Iris pigment epithelial cell (primary cell): ENCODE measurements at places on chromosomes 7 and 10.

- peak; percentile 52 for DNase-seq
These were observed 642.1 kb downstream of the PARD3 start for GRCh38 chr10:34172936-34173533.

GRCh38 chr7:18064242-18064838 is 36.7 kb upstream of the PRPS1L1 start:
- DNase-seq = no peak

DNA sequence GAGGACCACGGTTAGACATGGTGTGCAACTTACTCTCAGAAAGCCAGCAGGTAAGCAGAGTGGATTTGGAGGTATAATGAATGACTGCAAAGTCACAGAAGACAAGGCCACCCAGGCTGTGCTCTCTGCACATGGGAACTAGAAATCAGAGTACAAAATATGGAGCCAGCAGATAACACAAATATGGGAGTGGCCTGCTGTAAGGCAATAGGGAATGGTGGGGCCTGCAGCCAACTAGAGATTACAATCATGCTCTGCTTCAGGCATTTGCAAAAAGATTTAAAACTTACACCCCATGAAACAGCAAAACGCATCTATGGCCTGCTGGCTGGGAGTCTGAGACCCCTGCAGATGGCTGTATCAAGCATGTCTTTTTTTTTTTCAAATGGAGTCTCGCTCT is 47.0 kb downstream of the RGS10 start:
- DNase-seq = no peak

- peak; percentile 94 for DNase-seq
These were observed 44.8 kb upstream of the FAM133B start for GRCh38 chr7:92634924-92635519.

DNA sequence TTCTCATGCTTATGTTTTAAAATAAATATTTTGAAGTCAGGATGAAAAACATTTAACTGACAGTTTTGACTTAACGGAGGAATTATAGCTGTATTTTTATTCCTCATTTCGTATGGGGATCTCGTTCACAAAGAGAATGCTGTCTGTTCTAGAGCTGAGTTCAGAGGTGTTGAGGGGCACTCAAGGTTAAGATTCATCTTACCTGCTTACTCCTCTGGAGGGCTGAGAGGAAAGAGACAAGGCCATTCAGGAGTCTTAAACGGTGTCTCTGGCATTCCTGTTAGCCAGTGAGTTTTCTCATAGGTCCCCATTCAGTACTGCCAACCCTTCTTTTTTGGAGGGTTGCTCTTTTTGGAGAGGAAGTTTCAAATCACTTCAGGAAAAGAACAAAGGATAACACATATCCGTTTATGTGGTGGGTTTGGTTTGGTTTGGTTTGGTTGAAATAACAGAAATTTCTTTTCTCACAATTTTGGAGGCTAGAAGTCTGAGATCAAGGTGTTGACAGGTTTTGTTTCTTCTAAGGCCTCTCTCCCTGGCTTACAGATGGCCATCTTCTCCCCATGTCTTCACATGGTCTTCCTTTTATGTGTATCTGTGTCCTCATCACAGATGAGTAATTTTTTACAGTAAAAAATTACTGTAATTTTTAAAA is 23.1 kb downstream of the CALHM2 start:
- no peak for DNase-seq

DNA sequence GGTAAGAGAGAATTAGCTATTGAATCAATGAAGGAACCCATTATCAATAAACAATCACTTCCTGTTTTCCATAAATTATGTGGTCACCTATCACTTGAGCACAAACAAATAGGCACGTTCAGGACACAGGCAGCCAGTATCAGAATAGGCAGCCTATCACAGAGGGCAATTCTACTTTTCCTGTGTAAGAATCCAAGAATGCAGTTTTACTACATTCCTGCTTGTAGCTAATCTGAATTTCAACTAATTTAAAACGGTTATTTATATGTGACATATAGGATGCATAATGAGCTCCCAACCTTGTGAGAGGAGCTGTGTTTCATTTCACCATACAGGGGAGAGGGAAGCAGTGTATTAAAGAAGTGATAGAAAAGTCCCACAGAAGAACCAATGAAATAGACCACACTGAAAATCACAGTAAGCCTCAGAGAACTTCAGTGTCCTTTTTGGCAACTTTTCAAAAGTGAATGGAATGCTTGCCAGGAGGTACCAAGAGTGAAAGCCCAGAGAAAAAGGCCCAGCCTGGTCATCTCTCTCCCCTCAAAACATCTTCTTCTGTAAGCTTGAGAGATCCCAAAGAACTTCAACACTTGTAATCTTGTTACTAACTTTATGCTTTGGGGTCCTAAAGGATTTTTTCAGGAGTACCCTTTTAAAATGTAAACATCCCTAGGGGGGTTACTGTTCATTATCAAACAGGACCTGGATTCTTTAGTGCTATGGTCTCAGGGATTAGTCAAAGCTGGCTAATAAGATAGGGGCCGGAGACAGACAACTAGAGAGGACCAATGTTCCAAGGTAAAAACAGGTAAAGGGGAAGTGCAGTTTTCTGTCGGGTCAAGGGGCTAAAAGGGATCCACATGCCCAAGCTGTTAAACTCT is 1.3 kb downstream of the IMMP2L start:
- DNase-seq = peak; percentile 77

DNA sequence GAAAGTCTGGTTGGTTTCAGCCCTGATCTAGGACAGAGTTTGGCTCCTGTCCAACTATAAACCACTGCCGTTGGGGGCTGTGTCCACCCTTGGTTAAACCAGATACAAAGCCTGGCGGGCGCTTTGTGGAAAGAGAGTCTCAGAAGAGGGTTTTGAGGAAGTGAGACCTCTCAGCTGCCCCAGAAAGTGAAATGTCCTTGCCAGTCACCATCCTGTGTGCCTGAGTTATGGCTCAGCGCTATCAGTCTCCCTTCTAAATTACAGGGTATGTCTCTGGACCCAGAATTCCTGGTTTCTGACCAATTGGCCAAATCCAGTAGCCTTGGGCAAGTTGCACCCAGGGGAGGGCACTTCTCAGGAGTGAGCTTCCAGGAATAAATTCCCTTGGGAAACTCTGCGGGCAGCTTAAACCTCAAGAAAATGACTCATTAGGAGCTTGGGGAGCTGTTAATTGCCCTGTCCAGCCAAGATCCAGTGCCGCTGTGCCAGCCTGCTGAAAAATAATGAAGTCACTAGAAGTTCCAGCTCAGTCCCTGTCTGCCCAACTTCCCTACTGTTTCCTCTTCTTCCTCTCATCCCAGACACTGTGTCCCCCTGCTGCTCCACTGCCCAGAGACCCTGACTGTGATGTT is 66.7 kb upstream of the PDZD8 start:
- no peak for DNase-seq

DNA sequence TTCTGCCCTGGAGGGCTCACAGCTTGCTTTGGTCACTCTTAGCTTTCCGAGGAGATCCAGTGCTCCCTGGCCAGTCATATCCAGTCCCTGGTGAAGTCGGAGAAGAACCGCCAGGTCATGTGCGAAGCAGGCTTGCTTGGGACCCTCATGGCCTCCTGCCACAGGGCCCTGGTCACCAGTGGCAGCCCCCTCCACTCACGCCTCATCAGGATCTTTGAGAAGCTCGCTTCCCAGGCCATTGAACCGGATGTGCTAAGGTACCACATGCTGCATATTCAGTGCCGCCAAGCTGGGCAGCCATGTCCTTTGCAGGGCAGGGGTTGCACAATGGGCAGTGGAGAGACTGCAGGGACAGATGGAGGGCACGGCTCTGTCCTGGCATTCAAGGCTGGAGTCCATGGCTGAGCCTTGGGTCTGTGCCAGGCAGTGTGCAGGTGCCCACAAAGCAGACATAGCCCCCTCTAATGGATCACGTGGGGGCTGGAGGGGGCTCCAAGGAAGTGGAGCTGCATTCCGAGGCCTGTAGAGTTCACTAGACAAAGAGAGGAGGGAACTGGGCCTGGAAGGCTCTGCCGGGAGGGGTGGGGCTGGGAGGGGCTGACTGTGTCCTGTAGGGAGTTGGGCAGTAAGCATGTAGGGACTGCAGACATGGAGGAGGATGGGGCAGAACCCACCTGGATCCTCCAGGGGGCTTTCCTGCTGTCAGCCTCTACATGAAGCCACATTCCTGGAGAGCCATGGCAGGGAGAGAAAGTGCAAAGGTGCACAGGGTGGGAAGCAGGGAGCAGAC is 89.9 kb downstream of the WDFY4 start:
- no peak for DNase-seq

- DNase-seq = no peak
These were observed 304.9 kb downstream of the PHTF2 start for GRCh38 chr7:78103475-78103874.

GRCh38 chr7:1864161-1864940 is 194.3 kb downstream of the ELFN1 start:
- DNase-seq = no peak

GRCh38 chr10:27359792-27360355 is 119.3 kb upstream of the ACBD5 start:
- no peak for DNase-seq

- no peak for DNase-seq
These were observed 1035.5 kb downstream of the LRMDA start for GRCh38 chr10:76466836-76467503.

- DNase-seq = no peak
These were observed 29.4 kb downstream of the OR9A2 start for GRCh38 chr7:142997456-142997989.

DNA sequence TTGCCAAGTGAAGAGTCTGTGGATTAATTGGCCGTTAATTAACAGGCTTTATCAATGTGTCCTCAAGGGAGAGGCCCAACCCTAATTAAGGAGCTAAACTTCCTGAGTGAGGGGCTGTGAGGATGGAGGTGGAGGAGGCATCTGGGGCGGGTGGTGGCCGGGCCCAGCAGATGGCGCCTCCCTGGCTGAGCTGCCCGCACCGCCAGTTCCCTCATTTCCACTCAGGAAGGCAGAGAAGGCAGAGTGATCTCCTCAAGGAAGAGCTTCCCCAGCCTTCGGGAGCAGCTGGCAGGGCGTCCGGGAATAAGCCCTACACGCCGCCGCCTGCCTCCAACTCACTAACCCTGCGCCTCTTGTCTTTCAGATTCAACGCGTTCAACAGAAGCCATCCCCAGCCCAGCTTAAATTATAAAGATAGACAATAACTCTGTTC is 112.2 kb downstream of the CYTH3 start:
- DNase-seq = peak; percentile 57

- no peak for DNase-seq
These were observed 364.2 kb downstream of the SFMBT2 start for GRCh38 chr10:7046615-7047014.

DNA sequence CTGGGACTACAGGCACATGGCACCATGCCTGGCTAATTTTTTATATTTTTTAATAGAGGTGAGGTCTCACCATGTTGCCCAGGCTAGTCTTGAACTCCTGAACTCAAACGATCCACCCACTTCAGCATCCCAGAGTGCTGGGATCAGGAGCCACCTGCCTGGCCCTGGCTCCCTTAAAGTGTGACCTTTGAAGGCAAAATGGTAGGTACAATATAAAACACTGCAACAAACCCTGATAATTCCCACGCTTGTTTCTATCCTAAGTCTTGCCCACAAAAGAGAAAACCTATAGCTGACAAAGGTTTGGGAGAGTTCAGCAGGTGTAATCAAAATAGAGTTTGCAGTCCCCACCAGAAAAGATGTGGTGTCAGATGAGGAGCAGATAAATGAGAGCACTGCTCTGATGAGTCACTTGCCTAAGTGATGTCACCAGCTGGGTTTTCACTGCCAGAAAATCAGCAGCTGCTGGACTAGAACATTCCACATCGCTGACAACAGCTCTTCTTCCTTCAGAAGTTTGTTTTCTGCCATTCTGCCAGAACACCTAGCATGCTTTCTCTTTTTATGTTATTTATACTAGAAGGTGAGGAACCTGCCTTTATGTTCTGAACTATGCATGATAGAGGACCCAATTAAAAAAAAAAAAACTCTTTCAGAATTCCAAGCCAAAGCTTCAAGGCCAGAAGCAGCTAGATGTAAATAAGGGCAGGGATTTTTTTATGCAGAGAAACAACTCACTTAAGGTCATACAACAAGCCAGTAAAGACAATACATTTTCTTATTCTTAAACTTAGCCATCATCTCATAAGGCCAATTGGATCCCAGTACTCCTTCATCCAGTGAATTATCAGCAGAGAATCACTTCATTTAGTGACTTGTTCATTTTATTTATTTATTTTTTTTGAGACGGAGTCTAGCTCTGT is 18.0 kb downstream of the PURB start:
- DNase-seq = peak; percentile 96

GRCh38 chr10:110876000-110876399 is 4.3 kb downstream of the PDCD4 start:
- no peak for DNase-seq

DNA sequence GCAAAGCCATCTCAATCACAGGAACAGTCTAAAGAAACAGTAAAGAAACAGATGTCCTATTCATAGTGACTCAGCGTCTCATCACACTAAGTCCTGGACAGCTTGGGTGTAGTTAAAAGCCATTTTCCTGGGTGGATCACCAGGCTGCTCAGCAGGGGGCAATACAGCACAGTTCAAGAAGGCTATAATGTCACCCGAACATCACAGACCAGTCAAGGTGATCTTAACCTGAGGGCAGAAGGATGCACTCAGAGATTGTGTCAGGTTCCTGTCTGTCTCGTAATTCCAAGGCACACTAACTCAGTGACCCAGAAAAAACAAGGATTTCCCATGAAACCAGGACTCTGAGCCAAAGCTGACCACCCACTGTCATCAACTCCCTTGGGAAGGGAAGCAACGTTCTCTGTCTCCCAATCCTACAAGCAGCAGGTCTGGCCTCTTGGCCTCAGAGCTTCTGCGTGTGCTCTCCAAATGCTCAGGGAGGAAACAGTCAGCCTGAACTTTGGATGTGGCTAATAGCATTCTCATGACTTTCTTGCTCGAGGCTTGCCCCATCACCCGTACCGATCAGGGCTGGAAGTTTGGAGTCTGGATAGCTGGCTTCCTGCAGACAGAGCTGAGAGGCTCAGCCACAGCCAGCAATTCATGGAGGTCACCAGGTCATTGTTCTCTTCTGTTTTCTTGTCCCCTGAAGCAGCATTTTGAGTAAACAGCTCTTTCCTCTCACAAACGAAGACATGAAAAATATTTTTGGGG is 90.4 kb upstream of the FAM171A1 start:
- peak; percentile 65 for DNase-seq

- DNase-seq = peak; percentile 58
These were observed 236.8 kb downstream of the FRMD4A start for GRCh38 chr10:14093730-14094484.

GRCh38 chr10:44820094-44820493 is 91.0 kb upstream of the TMEM72 start:
- DNase-seq = no peak

- DNase-seq = no peak
These were observed 2.2 kb downstream of the IRF5 start for GRCh38 chr7:128939861-128940410.

GRCh38 chr10:96577069-96577468 is 9.7 kb downstream of the TM9SF3 start:
- no peak for DNase-seq

- peak; percentile 83 for DNase-seq
These were observed 183.0 kb upstream of the ANK3 start for GRCh38 chr10:60572511-60573194.
